ENCODE measurements at places on chromosomes 1 and 21.

- DNase-seq = no peak
Observed at GRCh38 chr1:240619357-240619756, 7.4 kb upstream of the GREM2 start.

DNA sequence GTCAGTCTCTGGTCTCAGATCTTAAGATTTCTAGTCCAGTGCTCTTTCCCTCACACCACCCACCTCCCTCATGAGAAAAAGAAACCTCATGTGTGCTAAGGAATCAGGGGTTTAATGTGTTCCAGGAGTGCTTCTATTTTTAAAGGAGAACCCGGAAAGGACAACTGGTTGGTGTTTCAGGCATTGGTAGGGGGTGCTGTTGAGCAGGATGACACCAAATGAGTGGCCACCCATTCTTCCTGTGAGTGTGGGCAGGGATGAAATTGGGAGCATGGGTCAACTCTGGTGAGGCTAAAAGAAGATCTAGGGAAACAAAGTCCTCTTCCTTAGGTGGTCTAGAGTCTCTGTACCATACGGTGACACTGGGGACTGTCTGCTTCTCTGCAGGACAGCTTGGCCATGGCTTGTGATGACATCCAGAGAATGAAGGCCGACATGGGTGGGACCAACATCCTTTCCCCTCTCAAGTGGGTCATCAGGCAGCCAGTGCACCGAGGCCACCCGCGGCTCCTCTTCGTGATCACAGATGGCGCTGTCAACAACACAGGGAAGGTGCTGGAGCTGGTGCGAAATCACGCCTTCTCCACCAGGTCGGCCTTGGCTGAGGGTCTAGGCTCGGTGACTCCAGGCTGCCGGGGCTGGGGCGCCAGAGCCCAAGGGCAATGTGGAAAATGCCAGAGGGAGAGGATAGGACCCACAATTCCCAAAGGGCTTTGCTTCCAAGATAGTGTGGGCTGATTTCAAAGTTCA, 39.3 kb downstream of the VWA5B1 start:
- DNase-seq = no peak

- DNase-seq = no peak
Observed at GRCh38 chr1:15107058-15107687, 46.4 kb upstream of the TMEM51 start.

- no peak for DNase-seq
Observed at GRCh38 chr1:32755810-32756159, 53.2 kb upstream of the SYNC start.

DNA sequence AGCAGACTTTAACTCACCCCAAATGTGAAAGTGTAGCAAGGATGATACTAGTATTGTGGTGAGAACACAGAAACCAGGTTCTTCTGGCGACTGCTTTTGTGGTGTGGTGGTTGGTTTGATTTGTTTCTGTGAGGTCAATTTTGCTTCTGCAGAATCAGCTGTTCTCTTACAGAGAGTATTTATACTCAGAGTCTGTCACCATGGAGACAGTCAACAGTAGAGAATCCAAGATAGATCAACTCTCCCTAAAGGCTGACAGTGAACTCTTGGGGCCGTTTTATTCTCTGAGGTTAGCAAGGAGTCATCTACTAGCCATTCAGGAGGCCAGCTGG, at the start of gene CFAP107:
Gene CFAP107, plus strand, starts transcription at position 209 of the 332 bp plus-strand sequence. CDS start 231 bp downstream, outside the sequence.
- DNase-seq = no peak

- peak; percentile 84 for DNase-seq
Observed at GRCh38 chr1:109617291-109617801, 2.1 kb downstream of the GNAT2 start.

GRCh38 chr21:20996421-20997310, 1.5 kb upstream of the NCAM2 start:
- no peak for DNase-seq

DNA sequence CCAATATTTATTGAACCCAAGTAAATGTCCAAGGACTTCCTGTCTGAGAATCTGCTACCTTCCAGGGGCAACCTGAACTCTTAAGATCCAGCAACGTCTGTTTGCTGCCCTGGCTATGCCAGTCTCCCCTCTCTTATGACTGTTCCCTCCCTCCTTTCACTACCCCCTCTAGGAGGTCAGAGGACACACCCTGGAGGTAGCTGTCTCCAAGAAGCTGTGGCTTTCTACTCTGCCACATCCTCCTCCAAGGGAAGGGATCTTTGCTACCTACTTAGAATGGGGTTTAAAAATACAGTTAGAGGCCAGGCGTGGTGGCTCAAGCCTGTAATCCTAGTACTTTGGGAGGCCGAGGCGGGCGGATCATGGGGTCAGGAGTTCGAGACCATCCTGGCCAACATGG, 3.6 kb upstream of the SMPDL3B start:
- DNase-seq = no peak

DNA sequence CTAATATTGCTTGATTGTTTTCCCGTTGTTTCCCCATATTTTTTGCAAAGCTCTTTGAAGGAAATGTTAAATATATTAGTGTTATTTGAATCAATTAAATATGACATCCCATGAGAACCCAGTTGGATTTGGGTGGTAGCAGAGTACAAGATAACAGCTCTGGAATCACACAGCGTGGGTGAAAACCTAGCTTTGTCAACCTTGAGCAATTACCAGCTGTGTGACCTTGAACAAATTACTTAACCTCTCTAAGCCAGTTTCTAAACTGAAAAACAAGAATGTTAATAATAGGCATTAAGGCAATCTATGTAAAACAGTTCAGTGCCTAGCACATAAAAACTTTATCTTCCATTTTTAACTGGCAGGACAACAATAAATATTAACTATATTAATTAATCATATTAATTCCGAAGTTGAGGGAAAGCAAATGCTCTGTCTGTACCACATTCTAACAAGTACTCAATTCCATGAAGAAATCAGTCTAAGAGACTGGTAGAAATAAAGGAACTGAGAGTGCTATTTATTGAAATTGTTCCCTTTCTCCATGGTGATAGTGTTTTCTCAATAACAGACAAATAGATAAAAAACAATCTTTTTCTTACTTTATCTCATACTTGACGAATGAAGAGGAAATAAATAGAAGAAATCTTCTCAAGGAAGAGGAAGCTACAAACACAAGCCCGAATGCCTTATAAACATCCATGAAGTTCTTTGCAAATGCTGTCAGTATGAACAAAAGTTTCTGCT, 27.0 kb downstream of the DNASE2B start:
- no peak for DNase-seq

GRCh38 chr1:208150833-208151458, 93.2 kb downstream of the PLXNA2 start:
- DNase-seq = no peak

GRCh38 chr1:231526536-231526935, 1.9 kb upstream of the TSNAX start:
- DNase-seq = no peak
